A549 treated with ZK216348 at 1 μM for 4 hours (cell line): ENCODE measurements at places on chromosomes 16 and 17. TPM values are rescaled to one million over a fixed set of nuclear protein-coding genes. Genes with fewer than 3 reads are reported as not detected.

COX6A2 gene
- not detected in 5 replicates for total RNA-seq

IL34 gene
- 0.32 to 0.83 TPM (median 0.43 TPM) in 4 of 5 replicates, not detected in the other for total RNA-seq

TBC1D3B gene
- 1.5 to 4.3 TPM (median 3.4 TPM) in 5 replicates for total RNA-seq

AIPL1 gene
- not detected in 5 replicates for total RNA-seq

DNAH17 gene
- total RNA-seq, result 0.98 to 1.4 TPM (median 1.1 TPM) in 5 replicates

SMYD4 gene
- total RNA-seq, result 6.8 to 10.2 TPM (median 9.4 TPM) in 5 replicates

NPIPA5 gene
- total RNA-seq, result 1.9 to 5.4 TPM (median 2.7 TPM) in 4 of 5 replicates, not detected in the other

TAC4 gene
- not detected in 5 replicates for total RNA-seq

TSPAN10 gene
- 2.5 to 6.8 TPM (median 4.7 TPM) in 5 replicates for total RNA-seq

TMEM88 gene
- 0.30 to 0.46 TPM (median 0.45 TPM) in 5 replicates for total RNA-seq

CHP2 gene
- not detected in 5 replicates for total RNA-seq

XYLT2 gene
- 14.3 to 25.7 TPM (median 23.4 TPM) in 5 replicates for total RNA-seq

ARSG gene
- total RNA-seq, result 1.0 to 1.9 TPM (median 1.4 TPM) in 5 replicates

HOXB2 gene
- 0.48 to 0.84 TPM (median 0.63 TPM) in 5 replicates for total RNA-seq

GRIN2A gene
- 0.14 to 0.31 TPM in 2 of 5 replicates, not detected in the others for total RNA-seq

TBC1D3G gene
- total RNA-seq, result not detected in 5 replicates

BCL6B gene
- not detected in 5 replicates for total RNA-seq

KRT33B gene
- total RNA-seq, result not detected in 5 replicates

CD300E gene
- total RNA-seq, result not detected in 5 replicates

KIF1C gene
- 95.3 to 132 TPM (median 116 TPM) in 5 replicates for total RNA-seq

ZNF768 gene
- total RNA-seq, result 30.8 to 51.6 TPM (median 48.5 TPM) in 5 replicates

RTN4RL1 gene
- total RNA-seq, result 3.4 to 7.3 TPM (median 6.0 TPM) in 5 replicates

ALOXE3 gene
- total RNA-seq, result 5.6 to 9.2 TPM (median 8.1 TPM) in 5 replicates

SLC2A4 gene
- total RNA-seq, result 0.20 to 0.42 TPM (median 0.27 TPM) in 5 replicates
